MCF 10A (cell line): ENCODE measurements at places on chromosomes 2 and 18. TPM values are rescaled to one million over a fixed set of nuclear protein-coding genes. Genes with fewer than 3 reads are reported as not detected.
A peak's percentile ranks its signal among the peaks of the same experiment; 100 is the strongest.

- no peak overlapping the region for H3K27ac ChIP-seq
- H3K36me3 ChIP-seq = no peaks in the 10 kb centered on the region
- no peaks in the 10 kb centered on the region for H3K27me3 ChIP-seq
- no peak overlapping the region for H3K4me3 ChIP-seq
- DNase-seq = no peak
These were observed 166.7 kb upstream of the SLC39A10 start for GRCh38 chr2:195490319-195490718.

DNA sequence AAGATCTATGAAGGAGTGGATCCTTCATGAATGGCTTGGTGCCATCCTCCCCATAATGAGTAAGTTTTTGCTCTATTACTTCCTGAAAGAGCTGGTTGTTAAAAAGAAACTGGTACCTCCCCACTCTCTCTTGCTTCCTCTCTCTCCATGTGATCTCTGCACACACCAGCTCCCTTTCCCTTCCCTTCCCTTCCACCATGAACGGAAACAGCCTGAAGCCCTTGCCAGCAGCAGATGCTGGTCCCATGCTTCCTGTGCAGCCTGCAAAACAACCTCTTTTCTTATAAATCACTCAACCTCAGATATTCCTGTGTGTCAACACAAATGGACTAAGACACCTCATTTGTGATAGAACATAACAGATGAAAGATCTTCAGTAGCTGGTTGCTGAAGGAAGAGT lies 303.5 kb upstream of the ACVR2A start:
- no peaks in the 10 kb centered on the region for H3K27me3 ChIP-seq
- H3K27ac ChIP-seq = no peak overlapping the region
- H3K36me3 ChIP-seq = no peaks in the 10 kb centered on the region
- H3K4me1 ChIP-seq = peaks cover 10% of the 10 kb centered on the region
- H3K4me3 ChIP-seq = no peak overlapping the region
- no peak for DNase-seq

DNA sequence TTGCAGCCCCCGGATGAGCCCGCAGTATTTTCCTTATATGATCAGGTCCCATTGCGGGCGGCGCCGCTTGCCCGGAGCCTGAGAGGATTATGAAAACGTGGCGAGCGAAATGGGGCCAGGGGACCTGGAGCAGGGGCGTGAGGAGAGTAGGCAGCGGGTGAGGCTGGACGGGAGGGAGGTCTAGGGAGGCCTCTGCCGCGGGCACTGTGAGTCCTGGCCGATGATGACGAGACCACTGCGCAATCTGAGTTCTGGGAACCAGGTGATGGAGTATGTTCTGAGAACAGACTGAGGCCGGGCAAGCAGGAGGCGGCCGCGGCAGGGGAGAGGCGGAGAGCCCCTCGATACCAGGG lies 790 bp upstream of the ACAA2 start:
- no peaks in the 10 kb centered on the region for H3K27me3 ChIP-seq
- H3K36me3 ChIP-seq = peaks cover 6% of the 10 kb centered on the region
- H3K27ac ChIP-seq = peak overlapping the region; percentile 97
- DNase-seq = peak; percentile 69

GRCh38 chr2:61566566-61566965 lies 28.4 kb upstream of the XPO1 start:
- DNase-seq = no peak
- H3K4me3 ChIP-seq = no peak overlapping the region
- H3K27ac ChIP-seq = no peak overlapping the region
- no peaks in the 10 kb centered on the region for H3K36me3 ChIP-seq
- H3K27me3 ChIP-seq = no peaks in the 10 kb centered on the region
- H3K4me1 ChIP-seq = no peaks in the 10 kb centered on the region

DNA sequence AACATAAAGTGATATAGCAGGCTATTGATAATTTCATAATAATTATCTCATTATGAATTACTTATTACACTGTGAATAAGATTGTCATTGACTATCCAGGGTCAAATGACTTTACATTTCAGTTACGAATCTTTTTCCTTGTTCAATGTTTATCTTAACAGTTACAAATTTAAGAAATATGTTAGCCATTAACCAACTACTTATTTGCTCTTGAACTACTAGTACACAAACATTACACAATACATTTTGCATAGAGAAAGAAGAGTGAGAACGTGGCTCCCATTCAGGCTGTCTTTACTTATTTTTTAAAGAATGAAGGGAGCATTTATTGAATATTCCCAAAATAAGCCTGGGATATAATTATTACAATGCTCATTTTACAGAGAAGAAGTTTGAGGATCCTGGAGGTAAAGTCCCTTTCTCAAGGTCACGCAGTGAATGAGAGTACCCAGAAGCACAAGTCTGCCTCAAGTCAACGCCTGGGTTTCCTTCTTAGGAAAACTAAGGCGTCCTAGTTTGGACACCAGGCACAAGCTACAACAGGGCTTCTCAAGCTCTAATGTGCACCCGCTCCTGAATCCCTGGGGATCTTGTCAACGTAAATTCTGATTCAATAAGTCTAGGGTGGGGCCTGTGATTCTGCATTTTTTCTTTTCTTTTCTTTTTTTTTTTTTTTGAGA lies 164.2 kb downstream of the FIGN start:
- no peak overlapping the region for H3K27ac ChIP-seq
- no peak for DNase-seq
- H3K36me3 ChIP-seq = no peaks in the 10 kb centered on the region
- no peaks in the 10 kb centered on the region for H3K27me3 ChIP-seq

- DNase-seq = no peak
- H3K27ac ChIP-seq = no peak overlapping the region
- H3K36me3 ChIP-seq = peaks cover 50% of the 10 kb centered on the region
- no peak overlapping the region for H3K4me3 ChIP-seq
- H3K4me1 ChIP-seq = peaks cover 19% of the 10 kb centered on the region
- H3K27me3 ChIP-seq = no peaks in the 10 kb centered on the region
These were observed 4.2 kb downstream of the CHCHD5 start for GRCh38 chr2:112588611-112589045.

DNA sequence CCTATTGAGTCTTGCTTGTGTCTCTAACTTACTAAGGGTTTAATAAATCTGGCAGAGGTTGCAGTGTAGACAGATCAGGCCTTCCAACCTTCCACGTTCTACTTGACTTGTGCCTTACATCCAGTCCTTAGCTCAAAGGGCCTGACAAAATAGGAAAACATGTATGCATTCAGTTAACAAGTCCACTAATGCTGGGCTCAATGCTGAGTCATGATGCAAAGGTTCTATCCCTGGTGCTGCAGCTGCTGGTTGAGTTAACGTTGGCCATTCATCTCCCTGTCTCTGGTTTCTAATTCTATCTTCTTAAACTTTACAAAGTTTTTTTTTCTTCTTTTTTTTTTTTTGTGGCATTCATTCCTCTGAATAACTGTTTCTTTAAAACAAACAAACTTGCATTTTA lies 46.3 kb upstream of the ITGB6 start:
- peaks cover 40% of the 10 kb centered on the region for H3K4me1 ChIP-seq
- H3K27ac ChIP-seq = peak overlapping the region; percentile 61
- no peak for DNase-seq
- no peak overlapping the region for H3K4me3 ChIP-seq
- no peaks in the 10 kb centered on the region for H3K36me3 ChIP-seq

GRCh38 chr2:85759257-85759613 lies 5.4 kb downstream of the ATOH8 start:
- no peak overlapping the region for H3K4me3 ChIP-seq
- DNase-seq = no peak
- no peaks in the 10 kb centered on the region for H3K36me3 ChIP-seq

DNA sequence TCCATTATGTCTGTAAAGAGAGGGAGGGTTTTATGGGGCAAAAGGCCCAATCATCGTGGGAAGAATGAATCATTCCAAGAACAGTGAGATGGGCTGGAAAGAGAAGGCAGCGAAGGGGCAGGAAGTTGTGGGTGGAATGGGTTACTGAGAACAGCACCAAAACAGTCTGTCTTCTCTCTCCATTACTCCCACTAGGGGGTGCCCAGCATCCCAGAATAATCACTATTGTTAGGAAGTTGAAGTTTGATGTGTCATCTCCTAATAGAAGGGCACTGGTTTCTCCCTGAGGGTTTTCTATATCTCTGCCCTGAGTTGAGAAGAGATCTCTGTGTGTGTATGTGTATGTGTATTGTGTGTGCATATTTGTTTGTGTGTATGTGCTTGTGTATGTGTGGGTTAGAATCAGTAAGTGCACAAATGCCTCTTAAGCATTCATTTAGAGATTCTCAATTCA lies 76.6 kb upstream of the MAP4K3 start:
- DNase-seq = peak; percentile 92
- peaks cover 30% of the 10 kb centered on the region for H3K4me1 ChIP-seq
- H3K27ac ChIP-seq = peak overlapping the region; percentile 90
- H3K36me3 ChIP-seq = no peaks in the 10 kb centered on the region

DNA sequence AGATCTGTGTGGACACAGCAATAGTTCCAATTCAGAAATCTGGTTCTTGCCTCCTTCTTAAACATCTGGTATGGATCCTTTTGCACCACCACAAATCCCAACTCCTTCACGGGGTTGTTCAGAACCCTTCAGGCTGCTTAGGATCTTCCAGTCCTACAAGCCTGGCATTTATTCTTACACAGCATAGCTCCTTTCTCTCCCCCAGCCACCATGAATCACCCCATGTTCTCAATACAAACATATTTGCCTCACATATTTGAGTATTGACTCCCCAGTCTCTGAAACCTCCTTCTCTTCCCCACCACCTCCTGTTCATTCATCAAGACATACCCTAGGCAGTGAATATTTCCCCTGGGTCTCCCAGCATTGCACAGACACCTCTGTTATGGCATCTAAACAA lies 155.2 kb downstream of the ALK start:
- no peaks in the 10 kb centered on the region for H3K36me3 ChIP-seq
- H3K4me1 ChIP-seq = peaks cover 7% of the 10 kb centered on the region
- H3K27ac ChIP-seq = no peak overlapping the region
- DNase-seq = no peak

DNA sequence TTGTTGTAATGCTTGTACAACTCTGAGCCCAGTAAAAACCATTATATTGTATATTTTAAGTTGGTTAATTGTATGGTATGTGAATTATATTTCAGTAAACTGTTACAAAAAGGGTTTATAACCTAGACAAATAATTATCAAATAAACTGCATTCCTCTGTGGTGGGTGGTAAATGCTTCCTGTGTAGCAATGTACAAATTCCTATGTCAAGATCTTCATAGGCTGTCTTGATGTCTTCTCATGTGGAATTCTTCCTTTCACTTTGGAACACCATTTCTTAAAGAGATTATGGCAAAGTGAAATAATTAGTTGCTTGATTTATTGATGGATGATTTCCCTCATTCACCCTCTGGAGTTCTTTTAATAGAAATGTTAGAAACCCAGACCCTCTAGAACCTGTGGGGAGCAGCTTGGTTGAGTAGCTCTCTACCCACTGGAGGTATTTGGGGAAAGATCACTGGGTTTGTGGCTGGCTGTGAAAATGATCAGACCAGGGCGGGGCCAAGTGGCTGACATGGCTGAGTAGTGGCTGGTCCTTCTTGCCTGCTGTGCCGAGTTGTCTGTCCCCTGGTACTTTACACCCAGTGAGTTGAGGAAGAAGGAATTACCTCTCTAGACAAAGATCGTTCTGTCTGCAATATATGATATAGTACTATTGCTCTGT lies 22.4 kb upstream of the MGAT5 start:
- H3K4me3 ChIP-seq = no peak overlapping the region
- no peaks in the 10 kb centered on the region for H3K36me3 ChIP-seq
- H3K4me1 ChIP-seq = peaks cover 6% of the 10 kb centered on the region

- peaks cover 24% of the 10 kb centered on the region for H3K36me3 ChIP-seq
- peak overlapping the region; percentile 46 for H3K4me3 ChIP-seq
- peak overlapping the region; percentile 92 for H3K27ac ChIP-seq
- no peaks in the 10 kb centered on the region for H3K27me3 ChIP-seq
- H3K4me1 ChIP-seq = peaks cover 33% of the 10 kb centered on the region
These were observed 103.1 kb downstream of the CERS6 start for GRCh38 chr2:168559187-168559586.

DNA sequence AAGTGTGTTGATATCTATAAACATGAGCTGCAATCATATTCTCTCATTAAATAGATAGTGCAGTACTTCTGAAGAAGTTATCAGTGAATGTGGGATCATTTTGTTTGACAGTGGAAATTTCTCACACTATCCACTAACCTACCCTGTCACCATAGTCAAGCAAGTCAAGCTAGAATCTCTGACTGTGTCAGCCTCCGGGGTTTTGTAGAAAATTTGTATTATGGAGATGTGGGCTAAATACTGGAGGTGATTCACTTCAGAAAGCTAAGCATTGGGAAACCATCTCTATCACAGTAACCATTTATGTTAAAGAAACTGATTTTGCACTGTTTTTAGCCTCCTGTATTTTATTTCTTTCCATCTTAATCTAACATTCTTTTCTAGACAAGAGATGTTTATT lies 126.6 kb upstream of the CREB1 start:
- H3K36me3 ChIP-seq = no peaks in the 10 kb centered on the region
- no peak overlapping the region for H3K27ac ChIP-seq
- H3K27me3 ChIP-seq = no peaks in the 10 kb centered on the region
- H3K4me1 ChIP-seq = peaks cover 6% of the 10 kb centered on the region
- H3K4me3 ChIP-seq = no peak overlapping the region
- DNase-seq = no peak

- H3K4me1 ChIP-seq = peaks cover 30% of the 10 kb centered on the region
- no peak for DNase-seq
- H3K36me3 ChIP-seq = peaks cover 12% of the 10 kb centered on the region
- no peak overlapping the region for H3K4me3 ChIP-seq
- no peaks in the 10 kb centered on the region for H3K27me3 ChIP-seq
These were observed 40.7 kb downstream of the PCBP1 start for GRCh38 chr2:70128005-70128404.

DNA sequence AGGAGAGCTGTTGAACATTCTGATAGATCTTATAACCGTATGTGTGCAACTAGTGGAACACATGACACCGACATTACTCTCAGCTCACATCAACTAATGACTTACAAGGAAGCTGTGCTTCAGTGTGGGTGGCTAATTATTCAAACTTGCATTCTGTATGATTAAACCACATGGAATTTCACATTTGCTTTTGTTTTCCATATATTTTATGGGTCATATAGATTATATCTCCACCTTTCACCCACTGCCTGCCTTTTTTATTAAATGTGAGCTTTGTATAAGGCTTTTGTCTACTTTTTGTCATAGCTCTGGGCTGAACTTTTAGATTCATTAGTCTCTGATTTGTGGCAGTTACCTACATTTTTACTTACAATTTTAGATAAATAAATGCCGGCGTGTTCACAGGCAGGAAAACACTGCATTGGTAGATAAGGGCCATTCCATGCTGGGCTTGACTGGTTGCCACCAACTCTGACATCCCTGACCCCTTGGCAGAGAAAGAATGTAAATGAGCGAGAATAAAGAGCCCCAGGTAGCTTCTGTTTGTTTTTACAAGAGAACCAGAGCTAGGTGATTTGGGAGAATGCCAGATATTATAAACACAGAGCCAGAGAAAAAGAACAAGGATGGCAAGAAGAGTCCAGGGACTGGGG lies 35.7 kb downstream of the LYPD6 start:
- H3K27me3 ChIP-seq = no peaks in the 10 kb centered on the region
- peak; percentile 64 for DNase-seq
- no peak overlapping the region for H3K4me3 ChIP-seq
- no peaks in the 10 kb centered on the region for H3K36me3 ChIP-seq
- H3K27ac ChIP-seq = no peak overlapping the region

GRCh38 chr2:14284244-14284643 lies 348.3 kb upstream of the LRATD1 start:
- no peak for DNase-seq
- H3K36me3 ChIP-seq = no peaks in the 10 kb centered on the region
- H3K27me3 ChIP-seq = no peaks in the 10 kb centered on the region
- H3K4me3 ChIP-seq = no peak overlapping the region
- no peak overlapping the region for H3K27ac ChIP-seq

ERBB4 gene
- total RNA-seq = not detected in 2 replicates

TBR1 gene
- 0.12 and 0.26 TPM in 2 replicates for total RNA-seq

LCT gene
- not detected in 2 replicates for total RNA-seq
